CD4-positive, alpha-beta T cell treated with Interleukin-4 for 4 hours (primary cell): ENCODE measurements at places on chromosomes 7 and 10.
A peak's percentile ranks its signal among the peaks of the same experiment; 100 is the strongest.

GRCh38 chr10:4541292-4541691 lies 284.7 kb upstream of the AKR1E2 start:
- DNase-seq = no peak

DNA sequence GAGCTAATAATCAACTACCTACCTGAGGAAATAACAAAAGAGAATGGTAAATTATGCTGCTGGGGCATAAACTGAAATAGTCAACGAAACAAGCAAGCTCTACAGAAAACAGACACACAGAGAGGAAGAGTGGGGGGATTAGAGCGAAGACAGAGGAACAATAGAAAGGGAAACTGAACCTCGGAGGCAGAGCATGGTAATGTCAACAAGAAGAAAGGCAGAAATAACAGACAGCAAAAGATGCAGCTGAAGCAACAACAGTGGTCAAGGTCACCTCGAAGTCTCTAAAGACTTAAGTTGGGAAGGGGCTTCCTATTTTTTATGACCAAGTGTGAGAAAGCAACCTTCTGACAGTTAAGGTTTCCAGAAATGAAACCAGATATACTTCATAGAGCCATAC lies 177.0 kb downstream of the ZNF438 start:
- no peak for DNase-seq

GRCh38 chr7:7816084-7816483 lies 97.7 kb upstream of the RPA3 start:
- peak; percentile 38 for DNase-seq

DNA sequence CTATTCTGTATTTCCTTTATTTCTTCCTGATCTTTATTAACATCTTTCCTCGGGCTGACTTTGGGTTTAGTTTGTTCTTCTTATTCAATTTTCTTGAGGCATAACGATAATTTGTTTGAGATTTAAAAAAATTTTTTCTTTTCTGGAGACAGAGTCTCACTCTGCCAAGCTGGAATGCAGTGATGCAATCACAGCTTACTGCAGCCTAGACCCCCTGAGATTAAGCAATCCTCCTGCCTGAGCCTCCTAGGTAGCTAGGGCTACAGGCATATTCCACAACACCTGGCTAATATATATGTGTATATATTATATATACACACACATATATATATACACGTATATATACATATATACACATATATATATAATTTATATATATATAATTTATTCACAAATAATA lies 540.2 kb downstream of the NXPH1 start:
- DNase-seq = no peak

DNA sequence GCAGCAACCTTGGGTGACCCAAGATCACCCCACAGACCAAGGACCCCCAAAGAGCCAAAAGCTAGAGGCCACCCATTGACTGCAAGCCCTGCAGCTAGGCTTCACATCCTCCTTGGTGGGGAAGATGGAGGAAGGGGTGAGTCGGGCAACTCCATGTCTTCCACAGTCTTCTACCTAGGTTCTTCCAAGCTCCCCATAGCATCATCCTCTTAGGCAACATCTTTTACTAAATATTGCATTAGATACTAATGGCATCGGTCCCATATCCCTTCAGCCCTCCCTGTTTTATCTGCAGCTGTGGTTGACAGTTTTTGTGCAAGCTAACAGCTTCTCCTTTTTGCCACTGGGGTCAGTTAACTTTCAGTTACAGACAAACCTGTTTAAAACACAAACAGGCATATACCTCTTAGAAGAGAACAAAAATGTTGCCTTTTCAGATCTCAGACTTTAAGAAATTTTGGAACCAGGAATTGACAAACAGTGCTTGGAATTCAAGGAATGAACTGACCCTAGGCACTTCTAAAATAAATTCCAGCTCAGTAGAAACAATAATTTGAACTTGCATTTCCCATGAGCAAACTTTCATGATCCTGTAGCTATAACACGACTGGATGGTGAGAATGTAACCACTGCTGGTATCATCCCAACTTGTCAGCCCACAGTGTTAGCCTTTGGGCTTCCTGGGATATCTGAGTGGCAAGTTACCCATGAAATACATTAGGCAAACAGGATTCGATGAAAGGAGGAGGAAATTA lies 33.9 kb upstream of the MSMB start:
- no peak for DNase-seq
